ENCODE measurements at places on chromosomes 11 and 22.

- peak; percentile 39 for DNase-seq
These were observed 886 bp downstream of the PITPNM1 start for GRCh38 chr11:67504005-67504949.

- no peak for DNase-seq
These were observed 6.3 kb downstream of the INPPL1 start for GRCh38 chr11:72230764-72231365.

- peak; percentile 10 for DNase-seq
These were observed 67.7 kb upstream of the CLNS1A start for GRCh38 chr11:77705195-77705875.

- no peak for DNase-seq
These were observed 273.2 kb downstream of the TENM4 start for GRCh38 chr11:79167510-79168188.

- DNase-seq = no peak
These were observed 123.6 kb upstream of the CADM1 start for GRCh38 chr11:115627666-115628460.

DNA sequence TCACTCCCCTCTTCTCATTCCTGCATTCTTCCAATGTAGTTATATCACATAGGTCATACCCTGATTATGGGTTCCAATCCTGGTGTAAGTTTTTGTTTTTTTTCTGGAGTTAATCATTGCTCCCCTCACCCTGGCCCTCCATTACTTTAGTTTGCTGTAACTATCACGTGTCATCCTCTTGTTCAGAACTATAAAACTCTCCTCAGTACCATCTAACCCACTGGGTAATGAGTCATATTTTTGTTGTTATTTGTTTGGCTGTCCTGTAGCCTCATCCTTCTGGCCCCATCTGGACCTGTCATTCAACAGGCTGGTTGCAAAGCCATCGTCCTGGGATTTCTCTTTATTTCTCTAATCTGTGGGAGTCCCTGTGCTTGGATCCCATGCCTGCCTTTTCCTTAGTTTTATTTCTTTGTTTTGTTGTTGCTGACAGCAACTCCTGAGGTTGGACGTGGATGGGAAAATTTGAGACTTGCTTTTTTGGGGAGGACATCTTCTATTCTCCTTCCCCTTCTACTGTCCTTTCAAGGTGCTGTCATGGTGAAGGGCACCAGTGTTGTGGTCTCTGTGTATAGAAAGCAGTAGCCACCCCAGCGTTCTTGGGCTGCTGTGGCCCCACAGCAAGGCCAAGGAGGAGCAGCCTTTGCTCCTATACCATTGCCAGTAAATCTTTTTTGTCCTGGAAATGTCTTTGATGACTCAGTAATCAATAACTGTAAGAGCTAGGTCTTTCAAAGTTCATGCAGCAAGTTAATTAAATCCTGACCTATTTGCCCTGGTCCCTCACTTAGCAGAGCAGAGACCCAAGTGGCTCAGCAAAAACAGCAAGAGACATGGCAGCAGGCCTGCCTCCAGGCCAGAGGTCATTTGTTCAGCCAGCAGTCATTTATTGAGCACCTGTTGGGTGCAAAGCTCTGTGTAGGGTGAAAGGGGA, 82.5 kb downstream of the C22orf31 start:
- DNase-seq = no peak

DNA sequence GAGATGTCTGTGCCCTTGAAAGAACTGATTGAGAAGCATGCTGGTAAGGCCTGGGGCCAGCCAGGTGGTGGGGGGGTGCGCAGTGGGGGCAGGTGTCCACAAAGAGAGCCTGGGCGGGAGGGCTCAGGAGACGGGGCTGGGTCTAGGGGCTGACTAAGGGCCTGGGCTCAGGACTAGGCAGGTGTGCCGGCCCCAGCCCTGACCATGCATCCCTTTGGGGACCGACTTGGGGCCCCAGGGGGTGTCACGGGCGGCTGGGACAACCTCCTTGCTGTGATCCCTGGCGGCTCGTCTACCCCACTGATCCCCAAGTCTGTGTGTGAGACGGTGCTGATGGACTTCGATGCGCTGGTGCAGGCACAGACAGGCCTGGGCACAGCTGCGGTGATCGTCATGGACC, 4.4 kb downstream of the NDUFV1 start:
- no peak for DNase-seq

- DNase-seq = no peak
These were observed 3.3 kb upstream of the TPP1 start for GRCh38 chr11:6622261-6623171.

DNA sequence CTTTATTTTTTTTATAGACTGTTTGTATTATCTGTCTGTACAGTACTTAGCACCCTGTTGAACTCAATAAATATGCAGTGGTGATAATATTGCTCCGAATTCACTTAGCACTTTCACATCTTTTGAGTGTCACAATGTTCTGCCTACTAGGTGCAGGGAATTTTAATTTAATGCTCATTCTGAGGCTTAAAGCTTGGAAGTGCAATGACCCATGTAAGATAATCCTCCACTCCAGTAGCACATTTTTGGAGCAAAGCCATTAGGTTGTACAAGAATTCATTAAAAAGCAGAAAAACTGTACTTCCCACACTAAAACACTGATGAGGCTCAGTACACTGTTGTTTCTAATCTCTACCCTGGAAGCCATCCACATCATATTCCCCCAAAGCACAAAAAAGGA, 255.3 kb upstream of the MTNR1B start:
- no peak for DNase-seq

GRCh38 chr11:72685560-72686480, 11.6 kb upstream of the PDE2A start:
- no peak for DNase-seq

DNA sequence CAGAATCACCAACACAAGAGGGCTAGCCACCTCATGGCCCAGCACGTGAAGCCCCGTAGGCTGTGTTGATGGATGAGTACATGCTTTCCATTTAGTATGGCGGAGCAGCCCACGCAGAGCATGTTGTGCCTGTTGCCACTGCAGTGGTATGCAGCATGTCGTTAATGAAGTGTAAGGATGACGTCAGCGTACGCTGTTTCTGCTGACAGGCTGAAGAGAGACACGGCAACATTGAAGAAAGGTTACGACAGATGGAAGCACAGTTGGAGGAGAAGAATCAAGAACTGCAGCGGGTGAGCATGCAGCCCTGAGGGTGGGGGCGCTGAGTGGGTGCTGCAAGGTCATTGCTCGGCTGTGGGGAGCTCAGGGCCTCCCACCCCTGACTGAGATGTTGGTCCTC, 62.8 kb downstream of the PPFIA1 start:
- no peak for DNase-seq

GRCh38 chr22:21942407-21943343, 10.0 kb downstream of the PPM1F start:
- DNase-seq = peak; percentile 85

DNA sequence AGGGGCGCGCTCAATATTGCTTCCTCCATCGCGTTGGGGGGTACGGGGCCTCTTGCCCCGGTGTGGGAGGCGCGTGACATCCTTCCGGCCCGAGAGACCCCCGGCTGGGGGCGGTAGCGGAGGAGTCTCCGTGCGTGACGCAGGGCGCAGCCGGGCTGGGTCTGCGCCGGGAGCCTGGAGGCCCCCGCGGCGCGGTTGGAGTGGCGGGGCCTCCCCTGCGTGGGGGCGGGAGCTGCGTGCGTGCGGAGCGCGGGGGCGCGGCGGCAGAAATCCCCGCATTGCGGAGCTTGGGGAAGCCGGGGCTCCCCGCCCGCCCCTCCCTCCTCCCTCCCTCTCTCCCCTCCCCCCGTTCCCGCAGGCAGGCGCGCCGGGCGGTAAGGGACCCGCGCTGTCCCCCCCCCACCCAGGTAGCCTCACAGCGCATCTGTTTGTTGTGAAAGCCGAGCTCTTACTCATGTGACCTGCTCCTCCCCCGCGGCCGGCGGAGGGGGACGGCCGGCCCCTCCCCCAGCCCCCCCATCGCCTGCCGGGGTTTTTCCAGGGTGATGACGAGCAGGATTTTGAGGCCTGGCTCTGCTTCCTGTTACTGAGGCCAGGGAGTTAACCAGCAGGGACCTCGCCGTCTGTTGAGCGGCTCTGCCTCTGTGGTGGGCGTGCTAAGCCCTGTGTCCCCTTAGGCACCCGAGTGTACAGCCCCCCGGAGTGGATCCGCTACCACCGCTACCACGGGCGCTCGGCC, 1.6 kb downstream of the PIM3 start:
- peak; percentile 96 for DNase-seq

GRCh38 chr22:46902998-46903916, 140.8 kb downstream of the TBC1D22A start:
- no peak for DNase-seq

GRCh38 chr22:31345331-31346254, 553 bp downstream of the PATZ1 start:
- DNase-seq = peak; percentile 91

DNA sequence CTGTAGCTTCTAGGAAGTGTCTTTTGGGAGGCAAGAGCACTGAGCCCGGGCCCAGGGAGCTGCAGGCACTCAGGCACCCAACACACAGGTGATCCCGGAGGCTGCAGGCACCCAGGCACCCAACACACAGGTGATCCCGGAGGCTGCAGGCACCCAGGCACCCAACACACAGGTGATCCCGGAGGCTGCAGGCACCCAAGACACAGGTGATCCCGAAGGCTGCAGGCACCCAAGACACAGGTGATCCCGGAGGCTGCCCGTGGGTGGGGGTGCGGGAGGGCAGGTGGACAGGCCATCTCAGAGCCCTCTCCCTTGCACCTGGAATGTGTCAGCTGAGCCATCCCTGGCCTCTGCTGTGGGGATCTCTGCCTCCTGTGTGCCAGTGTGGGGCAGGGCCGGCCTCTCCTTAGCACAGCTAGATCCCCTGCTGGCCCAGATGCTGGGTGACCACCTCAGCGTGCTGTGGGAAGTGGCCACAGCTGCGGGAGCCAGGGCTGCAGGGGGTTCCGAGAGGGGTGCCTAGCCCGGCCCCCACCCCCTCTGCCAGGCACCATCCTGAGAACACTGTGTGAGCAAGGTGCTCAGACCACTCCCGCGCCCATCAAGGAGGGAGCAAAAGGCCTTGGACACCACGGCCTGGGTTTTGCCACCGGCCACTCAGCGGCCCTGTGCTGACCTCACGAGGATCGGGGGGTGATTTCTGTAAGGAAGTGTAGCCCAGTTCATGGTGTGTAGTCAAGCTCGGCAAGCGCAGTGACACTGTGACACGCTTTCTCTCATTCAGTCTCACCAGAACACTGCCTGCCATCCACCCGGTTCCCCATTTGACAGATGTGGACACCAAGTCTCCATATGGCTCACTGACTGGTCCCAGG, 14.2 kb downstream of the MRGPRG start:
- no peak for DNase-seq

DNA sequence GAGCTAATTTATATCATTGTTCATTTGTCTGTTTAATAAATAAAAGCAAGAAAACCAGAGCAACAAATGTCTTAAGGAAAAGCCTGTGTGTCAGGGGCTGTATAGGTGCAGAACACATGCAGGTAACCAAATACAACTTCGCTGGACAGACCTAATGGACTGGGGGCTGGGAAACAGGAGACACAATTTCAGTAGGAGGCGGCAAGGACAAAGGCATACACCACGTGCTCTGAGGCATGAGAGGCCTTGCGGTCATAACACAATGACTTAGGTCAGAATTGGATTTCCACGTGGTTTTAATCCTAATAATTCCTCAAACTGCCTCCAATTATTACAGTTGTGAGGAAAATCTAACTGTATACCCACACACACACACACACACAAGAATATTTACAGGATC, 8.7 kb upstream of the GLB1L3 start:
- no peak for DNase-seq

GRCh38 chr11:91673705-91674104, 550.9 kb upstream of the FAT3 start:
- DNase-seq = no peak

- no peak for DNase-seq
These were observed 138.4 kb upstream of the DDI1 start for GRCh38 chr11:103898065-103898464.

GRCh38 chr11:22084056-22084455, 108.8 kb upstream of the ANO5 start:
- no peak for DNase-seq

- peak; percentile 94 for DNase-seq
These were observed 455.8 kb downstream of the MIAT start for GRCh38 chr22:27113211-27113635.

GRCh38 chr22:42780070-42780540, 59.4 kb upstream of the A4GALT start:
- DNase-seq = peak; percentile 86

DNA sequence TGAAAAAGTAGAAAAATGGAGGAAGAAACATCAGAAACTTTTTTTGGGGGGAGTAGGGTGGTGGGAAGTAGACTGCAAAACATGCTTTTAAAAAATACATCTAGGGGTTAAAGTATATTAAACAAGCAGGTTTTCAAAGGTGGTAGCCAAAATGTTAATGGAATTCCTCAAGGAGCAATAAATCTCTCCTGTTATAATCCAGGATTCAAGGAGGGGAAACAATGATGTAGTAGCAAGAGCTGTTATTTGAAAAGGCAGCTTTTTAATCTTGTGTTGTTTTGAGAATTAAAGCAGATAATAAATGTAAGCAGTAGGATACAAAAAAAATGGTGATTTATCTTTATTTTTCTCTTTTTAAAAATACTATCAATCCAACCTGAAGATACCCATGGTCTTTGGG, 736.5 kb upstream of the CCDC90B start:
- no peak for DNase-seq

DNA sequence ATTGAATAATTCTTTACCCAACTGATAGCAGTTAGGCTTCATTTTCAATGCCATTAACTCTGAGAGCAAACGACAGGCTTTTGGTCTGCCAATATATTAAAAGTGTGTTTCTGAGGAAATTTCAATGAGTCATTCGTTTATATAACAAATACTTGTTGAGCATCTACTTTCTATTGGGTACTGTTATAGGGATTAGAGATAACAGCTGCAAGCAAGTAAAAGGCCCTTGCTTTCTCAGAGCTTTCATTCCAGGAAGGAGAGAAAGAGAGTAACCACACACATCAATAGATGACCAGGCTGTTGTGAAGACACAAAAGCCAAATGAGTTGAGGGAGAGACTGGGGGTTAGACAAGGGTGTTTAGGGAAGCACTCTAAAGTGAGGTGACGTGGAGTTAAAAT, 35.7 kb downstream of the CD44 start:
- DNase-seq = no peak

GRCh38 chr11:110374921-110375320, 54.8 kb upstream of the FDX1 start:
- peak; percentile 92 for DNase-seq

GRCh38 chr11:29612423-29612822, 404.4 kb downstream of the KCNA4 start:
- no peak for DNase-seq

DNA sequence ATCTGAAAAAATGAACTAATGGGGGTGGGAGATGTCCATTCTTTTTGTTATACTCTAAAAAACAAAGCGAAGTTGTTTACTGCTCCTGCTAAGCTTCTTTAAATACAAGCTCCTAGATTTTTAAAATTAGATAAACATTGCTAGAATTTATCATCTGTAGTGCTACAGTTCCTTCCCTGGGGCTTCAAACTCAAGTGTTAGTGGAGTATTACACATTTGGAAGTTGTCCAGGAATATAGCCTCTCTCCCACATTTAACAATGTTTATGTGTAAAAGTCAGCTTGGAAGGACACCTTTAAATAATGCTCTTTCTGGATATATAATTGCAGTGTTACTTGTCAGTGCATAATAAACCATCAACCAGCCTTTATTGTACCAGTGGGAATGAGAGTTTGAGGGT, 155.5 kb downstream of the SPON1 start:
- DNase-seq = no peak

- no peak for DNase-seq
These were observed 22.1 kb downstream of the RNF141 start for GRCh38 chr11:10518891-10519290.

- DNase-seq = peak; percentile 41
These were observed 71.8 kb downstream of the UBASH3B start for GRCh38 chr11:122727101-122727929.

Data from suppressor macrophage treated with lipopolysaccharide for 4 hours (primary cell).